ENCODE measurements at places on chromosomes 12 and 14. TPM values are rescaled to one million over a fixed set of nuclear protein-coding genes. Genes with fewer than 3 reads are reported as not detected.

SYNDIG1L gene
- polyA plus RNA-seq = 3.0 TPM

- DNase-seq = no peak
Observed at GRCh38 chr12:114404083-114404925, 1.6 kb downstream of the TBX5 start.

- no peak for DNase-seq
Observed at GRCh38 chr14:101035466-101036225, 132.1 kb upstream of the RTL1 start.

GRCh38 chr12:105822131-105823105 lies 316.3 kb downstream of the NUAK1 start:
- DNase-seq = no peak

GYS2 gene
- not detected for polyA plus RNA-seq

PUS7L gene
- polyA plus RNA-seq = 1.6 TPM

EMP1 gene
- 27.7 TPM for polyA plus RNA-seq
